ENCODE measurements at places on chromosomes 13 and 19.

- DNase-seq: no peak
Observed at GRCh38 chr19:4319067-4319718, 14.8 kb downstream of the FSD1 start.

- DNase-seq: no peak
Observed at GRCh38 chr13:102631198-102631597, 34.4 kb downstream of the TPP2 start.

GRCh38 chr19:35978271-35978670, 16.7 kb upstream of the SDHAF1 start:
- no peak for DNase-seq

DNA sequence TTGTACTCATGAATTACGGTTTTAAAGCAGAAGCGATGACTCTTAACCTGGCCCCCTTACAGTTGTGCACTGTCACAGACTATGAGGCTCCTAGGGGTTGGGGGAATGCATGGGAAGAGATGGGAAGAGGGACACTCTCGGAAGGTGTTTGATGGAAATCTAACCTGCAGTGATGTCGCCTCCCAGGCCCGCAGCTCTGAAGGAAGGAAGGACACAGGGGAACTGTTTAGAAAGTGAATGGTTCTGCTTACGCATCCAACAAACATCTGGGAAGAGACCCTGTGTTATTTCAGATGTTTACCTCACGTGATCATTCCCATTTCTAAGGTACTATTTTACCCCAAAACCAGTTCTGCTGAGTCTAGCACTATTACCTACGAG, 48.0 kb upstream of the SLC7A9 start:
- no peak for DNase-seq

- no peak for DNase-seq
Observed at GRCh38 chr19:11378319-11379189, 4.1 kb downstream of the SWSAP1 start.

DNA sequence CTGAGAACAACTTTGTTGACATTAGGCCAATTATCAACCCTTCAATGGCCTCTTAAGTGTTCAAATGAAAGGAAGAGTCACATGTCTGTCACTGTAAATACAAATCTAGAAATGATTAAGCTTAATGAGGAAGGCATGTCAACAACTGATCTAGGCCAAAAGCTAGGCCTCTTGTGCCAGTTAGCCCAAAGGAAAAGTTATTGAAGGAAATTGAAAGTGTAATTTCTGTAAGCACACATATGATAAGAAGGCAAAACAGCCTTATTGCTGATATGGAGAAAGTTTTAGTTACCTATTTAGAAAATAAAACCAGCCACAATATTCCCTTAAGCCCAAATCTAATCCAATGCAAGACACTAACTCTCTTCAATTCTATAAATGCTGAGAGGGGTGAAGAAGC, 604.7 kb downstream of the SLITRK6 start:
- DNase-seq: no peak

DNA sequence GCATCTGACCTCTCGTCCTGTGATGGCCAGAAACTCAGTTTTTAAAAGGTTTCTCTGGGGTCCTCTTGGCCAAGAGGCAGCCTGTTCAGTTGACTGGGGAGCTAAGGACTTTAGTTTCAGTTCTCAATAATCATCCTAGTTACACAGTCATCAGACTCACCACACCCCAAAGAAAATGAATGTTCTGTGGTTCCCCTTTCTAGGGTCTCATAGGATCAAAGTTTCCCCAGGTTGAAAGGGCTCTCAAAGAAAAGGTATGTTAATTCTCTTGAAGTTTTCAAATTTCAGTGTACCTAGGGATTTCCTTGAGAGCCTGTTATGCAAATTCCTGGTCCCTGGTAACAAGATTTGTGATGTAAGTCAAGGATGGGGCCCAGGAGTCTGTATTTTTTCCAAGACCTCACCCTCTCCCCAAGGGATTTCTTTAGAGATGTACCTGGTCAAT, 94.9 kb downstream of the FAM216B start:
- no peak for DNase-seq

DNA sequence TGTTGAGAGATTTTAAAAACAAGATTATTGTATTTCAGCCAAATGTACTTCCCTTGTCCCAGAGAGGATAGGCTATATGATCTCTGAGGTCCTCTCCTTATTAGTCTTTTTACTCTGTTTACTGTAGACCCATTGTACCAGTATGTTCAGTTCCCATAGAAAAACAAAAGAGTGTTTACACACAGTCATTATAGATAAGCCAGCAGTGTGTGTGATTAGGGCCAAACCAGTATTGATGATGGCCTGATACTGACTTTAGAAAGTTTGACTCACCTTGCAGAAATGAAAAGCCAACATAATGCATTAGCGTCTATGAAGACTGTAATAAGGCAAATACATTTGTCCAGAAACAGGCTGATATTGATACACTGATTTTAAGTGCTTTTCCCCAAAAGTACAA, 6.2 kb downstream of the MTUS2 start:
- no peak for DNase-seq

GRCh38 chr19:8352134-8352827, 9.2 kb upstream of the KANK3 start:
- no peak for DNase-seq

DNA sequence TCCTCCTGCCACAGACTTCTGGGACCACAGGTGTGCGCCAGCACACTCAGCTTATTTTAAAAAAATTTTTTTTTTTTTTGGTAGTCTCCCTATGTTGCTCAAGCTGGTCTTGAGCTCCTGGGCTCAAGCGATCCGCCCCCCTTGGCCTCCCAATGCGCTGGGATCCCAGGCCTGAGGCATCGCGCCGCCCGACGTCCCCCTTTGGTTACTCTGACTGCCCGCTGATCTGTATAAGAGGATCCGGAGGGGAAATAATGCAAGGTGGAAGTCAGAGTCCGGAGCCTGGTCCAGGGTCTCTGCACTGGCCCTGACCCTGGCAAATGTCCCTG, 486 bp upstream of the ZNF805 start:
- no peak for DNase-seq

- no peak for DNase-seq
Observed at GRCh38 chr13:23979361-23980159, 82.3 kb upstream of the C1QTNF9B start.

DNA sequence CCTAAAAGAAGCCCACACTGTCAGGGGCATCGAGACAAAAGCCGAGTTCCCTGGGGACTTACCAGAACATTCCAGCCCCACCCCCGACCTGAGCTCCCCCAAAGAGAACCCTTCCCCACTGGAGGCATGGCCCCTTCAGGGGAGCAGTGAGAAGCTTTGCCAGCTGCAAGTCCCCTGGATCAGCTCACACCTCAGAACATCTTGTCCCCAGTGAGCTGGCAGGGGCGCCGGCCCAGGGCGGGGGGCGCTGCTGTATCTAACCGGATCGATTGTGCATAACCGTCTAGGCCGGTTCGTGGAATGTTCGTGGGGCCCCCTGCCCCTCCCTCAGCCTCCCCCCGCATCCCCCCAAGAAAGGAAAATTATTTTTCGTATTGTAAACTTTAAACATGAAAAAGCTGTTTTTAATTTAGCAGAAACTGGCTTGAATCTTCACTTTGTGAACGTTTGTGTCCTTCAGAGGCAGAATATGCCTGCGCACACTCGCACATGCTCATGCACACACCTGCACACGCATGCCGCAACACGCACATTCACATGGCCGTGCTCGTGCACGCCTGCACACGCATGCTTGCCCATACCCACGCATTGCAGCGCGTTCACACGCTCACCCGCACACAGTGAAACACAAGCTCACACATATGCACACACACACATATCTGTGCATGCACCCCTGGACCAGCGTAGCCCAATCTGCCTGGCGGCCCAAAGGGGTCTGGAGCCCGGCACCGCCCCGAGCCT, 12.0 kb upstream of the CRTC1 start:
- DNase-seq: no peak

- DNase-seq: no peak
Observed at GRCh38 chr19:47681388-47681787, 31.8 kb upstream of the EHD2 start.

All from stimulated activated naive CD4-positive, alpha-beta T cell (primary cell).